ENCODE measurements at places on chromosomes 2 and 18.

- no peak for DNase-seq
Measured at GRCh38 chr2:167345559-167345958, 457.3 kb downstream of the XIRP2 start.

- DNase-seq = no peak
Measured at GRCh38 chr2:28287256-28287915, 105.3 kb upstream of the FOSL2 start.

DNA sequence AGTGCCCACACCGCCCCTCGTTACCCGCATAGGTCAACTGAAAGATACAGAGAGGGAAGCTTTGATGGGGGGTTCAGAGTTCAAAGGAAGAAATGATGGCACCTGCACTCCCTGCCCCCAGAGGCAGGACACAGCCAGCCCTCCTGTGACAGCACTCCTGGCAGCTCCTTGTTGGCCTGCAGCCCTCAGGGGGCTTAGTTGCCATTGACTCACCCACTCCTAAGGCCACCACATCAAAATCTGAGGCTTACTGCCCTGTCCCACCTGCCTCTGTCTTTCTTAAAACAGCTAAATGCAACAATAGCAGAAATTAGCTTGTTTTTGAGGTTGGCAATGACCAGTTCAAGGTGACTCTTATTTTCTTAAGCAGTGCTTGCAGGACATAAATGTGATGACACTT is 31.6 kb upstream of the SLC35F6 start:
- no peak for DNase-seq

DNA sequence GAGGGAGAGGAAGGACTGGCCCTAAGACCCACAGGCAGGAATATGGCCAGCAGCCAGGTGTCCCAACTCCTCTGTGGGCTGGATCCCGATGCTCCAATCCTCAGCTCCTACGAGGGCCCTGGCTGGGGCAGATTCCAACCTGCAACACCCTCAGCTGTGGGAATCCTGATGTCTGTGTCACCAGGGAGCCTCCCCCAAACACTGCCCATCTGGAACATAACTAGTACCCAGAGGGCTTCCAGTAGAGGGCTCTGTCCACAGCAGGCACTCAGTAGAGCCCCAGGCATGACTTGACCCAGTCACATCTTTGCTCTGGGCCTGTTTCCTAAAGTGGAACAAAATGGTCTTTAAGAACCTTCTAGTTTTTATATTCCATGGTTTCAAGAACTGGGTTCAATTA is 20.6 kb upstream of the LOXHD1 start:
- no peak for DNase-seq

DNA sequence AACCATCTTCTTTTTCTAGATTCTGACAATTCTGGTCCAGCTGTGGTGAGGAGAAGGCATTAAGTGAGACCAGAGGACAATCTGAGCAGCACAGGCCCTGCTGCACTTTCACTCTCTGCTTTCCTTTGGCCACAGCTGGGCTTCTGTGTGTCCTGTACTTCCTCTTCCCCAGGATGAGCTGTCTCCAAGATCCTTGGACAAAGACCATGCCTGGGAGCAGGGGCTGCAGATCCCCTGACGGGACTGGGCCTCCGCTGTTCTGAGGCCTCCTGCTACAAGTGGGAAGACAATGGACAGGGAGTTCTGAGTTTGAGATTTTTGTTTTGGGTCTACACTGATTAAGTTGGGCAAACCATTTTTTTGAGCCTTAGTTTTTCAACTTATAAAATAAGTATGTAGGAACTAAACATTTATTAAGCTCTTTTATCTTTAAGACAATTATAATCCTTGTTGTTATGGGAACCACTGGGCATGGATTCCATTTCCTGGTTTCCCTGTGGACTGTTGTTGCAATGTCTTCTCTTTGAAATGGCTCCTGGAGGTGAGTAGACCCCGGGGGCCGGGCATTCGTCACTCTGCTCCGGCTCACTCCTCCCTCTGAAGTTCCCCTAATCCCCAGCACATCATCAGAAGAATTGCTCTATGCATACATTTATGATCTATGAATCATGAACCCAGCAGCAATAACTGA is 266.6 kb downstream of the ACTR3 start:
- DNase-seq = no peak

- peak; percentile 17 for DNase-seq
Measured at GRCh38 chr18:71398531-71398930, 1109.7 kb downstream of the SOCS6 start.

DNA sequence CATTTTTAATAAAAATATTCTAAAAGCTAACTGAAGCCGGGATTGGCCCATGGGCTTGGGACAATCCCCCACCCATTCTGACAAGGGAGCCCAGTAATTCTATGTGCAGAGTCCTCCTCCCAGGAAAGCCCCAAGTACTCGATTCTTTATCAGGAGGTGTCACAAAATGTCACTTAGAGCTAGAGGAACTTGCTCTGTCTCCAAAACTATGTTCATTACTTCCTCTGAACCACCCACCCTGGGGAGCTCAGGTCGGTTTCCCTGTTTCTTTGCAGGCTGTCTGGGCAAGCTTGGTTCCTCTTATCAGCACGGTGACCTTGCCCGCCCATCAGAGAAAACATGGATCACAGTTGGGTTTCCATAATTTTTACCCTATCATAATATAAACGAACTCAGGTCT is 430.6 kb upstream of the ID2 start:
- no peak for DNase-seq

DNA sequence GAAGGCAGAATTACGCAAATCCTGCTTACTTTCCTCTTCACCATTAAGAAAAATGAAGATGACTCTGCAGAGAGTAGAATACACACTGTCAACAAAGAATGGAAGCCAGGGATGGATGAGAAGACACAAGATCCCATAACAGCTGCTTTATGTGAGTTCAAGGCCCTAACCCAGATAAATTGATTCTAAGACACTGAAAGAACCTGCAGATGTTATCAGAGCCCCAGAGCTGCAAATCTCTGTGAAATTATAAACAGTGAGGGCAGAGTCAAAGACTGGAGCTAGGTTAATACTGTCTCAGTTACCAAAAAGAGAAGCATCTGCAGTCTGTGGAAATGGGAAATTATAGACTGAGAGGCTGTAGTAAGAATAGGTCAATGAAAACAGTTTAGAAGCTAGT is 320.1 kb upstream of the PKDCC start:
- DNase-seq = no peak

DNA sequence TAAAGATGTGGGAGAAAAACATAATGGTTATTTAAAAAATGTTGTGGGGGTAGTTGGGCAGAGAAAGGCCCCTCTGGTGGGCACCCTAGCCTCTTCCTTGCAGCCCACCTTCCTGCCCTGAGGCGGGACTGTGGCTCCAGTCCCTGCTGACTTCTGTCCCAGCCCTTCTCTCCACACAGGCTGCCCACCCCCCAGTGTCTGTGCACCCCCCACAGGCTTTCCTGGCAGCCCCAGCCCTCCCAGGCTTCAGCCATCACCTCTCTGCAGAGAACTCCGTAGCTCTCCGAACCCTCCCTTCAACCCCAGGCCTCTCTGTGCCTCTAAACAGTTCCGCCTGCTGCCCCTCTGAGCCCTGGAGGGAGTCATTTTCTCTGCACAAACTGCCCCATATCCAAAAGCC is 75.4 kb downstream of the DYSF start:
- no peak for DNase-seq

DNA sequence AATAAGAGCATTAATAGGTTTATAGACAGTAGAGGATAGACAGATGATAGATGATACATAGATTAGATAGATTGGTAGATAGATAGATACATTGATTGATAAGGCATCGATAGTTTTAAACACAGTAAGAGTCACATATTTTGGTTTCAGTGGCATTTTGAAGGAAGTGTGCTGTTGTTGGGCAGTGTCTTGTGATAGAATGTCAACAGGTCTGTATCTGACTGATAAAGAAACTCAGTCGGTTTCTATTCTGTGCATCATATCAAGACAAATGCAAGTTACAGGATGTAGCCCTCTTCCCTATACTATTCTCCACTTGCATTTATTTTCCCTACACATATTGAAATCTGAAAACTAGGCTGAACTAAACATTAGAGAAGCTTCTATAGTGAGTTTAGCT is 1229.0 kb upstream of the ZEB2 start:
- DNase-seq = no peak

- peak; percentile 37 for DNase-seq
Measured at GRCh38 chr2:42298132-42298531, 62.9 kb downstream of the COX7A2L start.

DNA sequence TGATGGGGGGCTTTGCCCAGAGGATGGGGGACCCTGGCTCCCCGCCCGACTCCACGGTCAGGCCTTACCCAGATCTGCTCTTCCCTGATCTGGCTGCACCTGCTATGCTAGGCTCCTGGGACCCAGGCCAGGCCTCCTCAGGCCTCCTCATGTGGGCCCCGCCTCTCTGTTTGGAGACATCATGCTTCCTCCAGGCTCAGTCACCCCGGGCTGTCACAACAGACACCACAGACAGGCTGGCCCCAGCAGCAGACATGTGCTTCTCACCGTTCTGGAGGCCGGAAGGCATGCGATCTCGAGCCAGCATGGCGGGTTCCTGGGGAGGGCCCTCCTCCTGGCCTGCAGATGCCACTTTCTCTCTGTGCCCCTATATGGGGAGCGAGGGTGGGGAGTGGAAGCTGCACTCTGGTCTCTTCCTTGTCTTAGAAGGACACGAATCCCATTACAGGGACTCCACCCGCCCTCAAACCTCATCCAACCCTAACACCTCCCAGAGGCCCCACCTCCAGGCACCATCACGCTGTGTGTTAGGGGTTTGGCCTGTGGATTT is 10.8 kb upstream of the NEU4 start:
- DNase-seq = no peak

DNA sequence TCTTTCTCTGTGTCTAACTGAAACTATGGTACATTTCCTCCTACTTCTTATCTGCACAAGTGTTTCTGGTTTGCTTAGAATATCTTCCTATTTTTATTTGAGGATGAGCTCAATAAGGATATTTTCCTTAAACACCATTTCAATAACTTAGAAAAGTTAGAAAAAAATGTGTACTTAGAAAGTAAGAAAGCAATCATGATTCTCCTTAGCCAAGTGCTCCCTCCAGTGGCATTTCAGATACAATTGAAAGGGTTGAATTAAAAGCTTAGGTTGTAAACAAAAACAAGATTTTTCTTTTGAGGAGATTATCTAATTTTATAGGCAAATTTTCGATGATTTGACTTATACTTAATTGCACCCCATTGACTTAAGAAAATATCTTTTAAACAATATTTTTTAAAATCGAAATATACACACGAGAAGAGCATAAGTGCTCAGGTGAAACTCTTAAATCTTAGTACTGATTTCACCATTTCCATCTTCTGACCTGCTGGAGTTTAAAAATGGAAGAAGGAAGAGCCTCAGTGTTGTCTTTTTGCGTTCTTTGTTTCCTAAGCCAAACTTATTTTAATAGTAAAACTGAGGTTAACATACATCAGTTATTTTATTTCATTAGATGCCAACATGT is 26.9 kb downstream of the C18orf63 start:
- DNase-seq = peak; percentile 76

- DNase-seq = peak; percentile 63
Measured at GRCh38 chr18:23523429-23524212, 20.3 kb downstream of the RMC1 start.

GRCh38 chr2:14418115-14418514 is 214.4 kb upstream of the LRATD1 start:
- DNase-seq = peak; percentile 43

DNA sequence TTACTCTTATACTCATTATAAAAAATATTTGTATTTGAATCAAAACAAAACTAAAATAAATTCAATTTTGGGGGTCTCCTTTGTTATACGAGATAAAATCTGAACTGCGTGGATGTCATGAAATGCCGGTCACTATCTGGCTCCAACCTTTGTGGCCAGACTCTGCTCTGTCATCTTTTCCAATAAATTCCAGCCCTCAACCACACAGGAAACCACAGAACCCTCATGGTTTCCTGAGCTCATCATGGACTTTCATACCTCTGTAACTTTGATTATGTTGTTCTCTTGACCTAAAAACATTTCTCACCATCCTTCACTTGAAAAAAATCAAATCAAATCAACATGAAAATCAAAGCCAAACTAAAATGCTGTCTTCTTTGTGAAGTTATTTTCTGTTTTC is 724.7 kb downstream of the METTL4 start:
- peak; percentile 63 for DNase-seq

- DNase-seq = no peak
Measured at GRCh38 chr2:50719837-50720696, 311.9 kb downstream of the NRXN1 start.

GRCh38 chr2:198653311-198653710 is 804.4 kb downstream of the SATB2 start:
- no peak for DNase-seq

DNA sequence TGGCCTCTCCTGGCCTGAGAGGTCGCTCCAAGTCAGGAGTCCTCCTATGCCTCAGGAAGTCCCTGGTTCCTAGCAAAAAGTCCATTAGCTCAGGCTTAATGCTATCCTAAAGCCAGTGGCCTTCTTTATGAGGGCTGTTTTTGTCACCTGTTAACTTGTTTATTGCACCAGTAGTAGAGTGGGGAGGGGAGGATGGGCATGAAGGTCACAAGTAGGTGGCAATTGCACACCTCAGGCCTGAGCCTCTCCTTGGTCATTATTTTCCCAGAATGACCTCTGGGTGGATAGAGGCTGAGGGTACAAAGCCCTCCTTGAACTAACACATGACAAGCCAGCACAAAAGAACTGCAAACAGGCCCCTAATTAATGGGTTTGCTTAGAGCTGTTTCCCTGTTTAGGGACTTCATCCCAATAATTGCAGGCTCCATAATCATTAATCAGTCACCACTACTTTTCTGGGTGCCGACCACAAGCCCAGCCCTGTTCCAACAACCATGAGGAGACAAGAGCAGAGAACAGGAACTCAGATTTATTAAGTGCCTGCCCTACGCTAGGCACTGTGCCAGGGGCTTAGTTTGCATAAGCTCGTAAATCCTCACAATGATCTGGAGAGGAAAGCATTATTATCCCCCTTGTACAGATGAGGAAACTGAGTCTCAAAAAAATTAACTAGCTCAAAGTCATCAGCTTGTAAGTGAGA is 123.0 kb upstream of the PKDCC start:
- no peak for DNase-seq

- no peak for DNase-seq
Measured at GRCh38 chr2:7333189-7333765, 416.1 kb downstream of the RNF144A start.

DNA sequence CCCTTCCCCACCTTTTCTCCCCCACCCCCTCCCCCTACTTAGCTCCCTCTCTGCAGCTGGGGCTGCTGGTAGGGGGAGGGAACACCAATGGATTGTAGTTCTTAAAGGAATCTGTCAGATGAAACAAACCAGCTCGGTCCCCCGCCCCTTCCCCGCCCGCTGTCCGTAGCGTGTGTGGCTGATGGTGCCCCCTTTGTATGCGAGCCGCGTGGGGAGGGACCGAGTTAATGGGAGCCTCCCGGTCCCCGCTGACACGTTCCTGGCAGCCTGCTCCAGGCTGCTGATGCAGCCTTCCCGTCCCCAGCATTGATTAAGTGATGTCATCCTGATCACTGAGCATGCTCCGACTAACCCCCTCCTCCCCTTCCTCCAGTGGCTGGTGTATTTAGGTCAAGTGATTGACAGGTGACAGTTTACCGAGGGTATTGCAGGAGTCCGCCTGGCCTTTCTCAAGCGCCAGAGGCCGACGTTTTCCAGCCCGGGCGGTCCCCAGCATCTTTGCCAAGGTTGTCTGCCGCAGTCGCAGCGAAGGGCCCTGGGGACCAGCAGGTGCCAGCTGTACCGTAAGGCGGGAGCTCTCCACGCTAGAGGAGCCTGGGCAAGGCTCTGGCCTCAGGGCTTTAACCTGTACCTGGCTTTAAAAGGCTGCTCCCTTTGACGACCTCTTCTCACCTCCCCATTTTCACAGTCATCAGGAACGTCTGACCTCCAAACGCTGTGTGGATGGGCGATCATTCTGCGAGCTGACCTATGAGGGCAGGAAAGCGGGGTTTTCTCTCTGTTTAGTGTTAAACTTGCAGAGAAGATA is 1.8 kb downstream of the KIF5C start:
- DNase-seq = no peak

- DNase-seq = no peak
Measured at GRCh38 chr18:74509856-74510769, 13.9 kb downstream of the CNDP2 start.

Measured in astrocyte of the spinal cord (primary cell).